Right lobe of liver (tissue), 6 donors: ENCODE measurements at places on chromosomes 1 and 21.

- DNase-seq: no peak
Observed at GRCh38 chr1:119008483-119009311, 20.6 kb upstream of the TBX15 start.

DNA sequence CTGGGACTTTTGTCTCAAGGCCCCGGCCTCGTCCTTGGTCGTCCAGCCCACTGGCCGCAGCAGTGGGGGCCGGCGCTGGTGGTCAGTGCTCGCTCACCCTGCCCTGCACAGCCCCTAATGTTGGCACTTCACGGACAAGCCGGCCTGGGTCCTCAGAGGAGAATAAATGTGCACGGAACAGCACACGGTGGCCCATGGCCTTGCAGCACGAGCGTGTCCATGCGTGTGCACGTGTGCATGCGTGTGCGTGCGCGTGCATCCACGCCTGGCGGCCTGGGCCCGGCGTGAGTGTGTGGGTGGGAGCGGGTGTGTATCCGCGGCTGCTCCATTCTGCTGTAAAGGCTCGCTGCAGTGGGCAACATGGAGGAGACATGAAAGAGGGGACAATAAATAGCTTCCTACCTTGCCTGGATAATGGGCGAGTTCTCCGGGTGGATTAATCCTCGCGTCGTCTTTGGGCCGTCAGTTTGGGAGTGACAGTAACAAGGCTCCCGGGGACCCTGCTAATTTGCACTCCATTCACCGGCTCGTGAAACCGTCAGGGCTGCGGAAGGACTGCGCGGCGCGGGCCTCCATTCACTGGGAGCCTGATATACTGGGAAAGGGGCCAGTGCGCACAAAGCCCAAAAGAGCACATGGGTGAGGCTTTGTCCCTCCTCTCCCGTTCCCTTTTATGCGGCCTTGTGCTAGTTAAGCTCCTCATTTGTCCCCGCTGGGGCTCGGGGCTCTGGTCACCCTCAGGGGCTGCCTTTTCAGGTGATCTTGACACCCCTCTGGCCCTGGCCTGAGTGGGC lies 142.8 kb downstream of the PRDM16 start:
- no peak for DNase-seq

DNA sequence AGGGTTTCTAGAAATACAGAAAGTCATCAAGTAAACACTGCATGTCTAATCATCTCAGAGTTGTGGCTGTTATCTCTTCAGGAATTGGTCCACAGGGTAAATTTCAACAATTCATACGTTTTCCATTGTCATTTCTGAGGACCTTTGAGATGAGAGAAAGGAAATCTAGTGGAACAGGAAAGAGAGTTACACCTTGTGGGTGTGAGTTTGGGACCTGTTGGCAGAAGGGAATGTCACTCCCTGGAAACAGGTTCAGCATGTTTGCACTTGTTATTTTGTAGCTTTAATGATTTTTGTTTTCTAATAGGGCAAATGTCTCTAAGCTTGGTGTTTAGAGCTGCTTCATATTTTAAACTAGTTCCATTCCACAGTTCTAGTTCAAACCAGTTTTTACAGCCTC lies 5.6 kb downstream of the TMEM167B start:
- no peak for DNase-seq

- no peak for DNase-seq
Observed at GRCh38 chr1:227308367-227309336, 9.6 kb downstream of the CDC42BPA start.

GRCh38 chr1:163523375-163524029 lies 201.7 kb downstream of the NUF2 start:
- no peak for DNase-seq

GRCh38 chr1:207935166-207935583 lies 24.2 kb upstream of the CD34 start:
- DNase-seq: no peak

DNA sequence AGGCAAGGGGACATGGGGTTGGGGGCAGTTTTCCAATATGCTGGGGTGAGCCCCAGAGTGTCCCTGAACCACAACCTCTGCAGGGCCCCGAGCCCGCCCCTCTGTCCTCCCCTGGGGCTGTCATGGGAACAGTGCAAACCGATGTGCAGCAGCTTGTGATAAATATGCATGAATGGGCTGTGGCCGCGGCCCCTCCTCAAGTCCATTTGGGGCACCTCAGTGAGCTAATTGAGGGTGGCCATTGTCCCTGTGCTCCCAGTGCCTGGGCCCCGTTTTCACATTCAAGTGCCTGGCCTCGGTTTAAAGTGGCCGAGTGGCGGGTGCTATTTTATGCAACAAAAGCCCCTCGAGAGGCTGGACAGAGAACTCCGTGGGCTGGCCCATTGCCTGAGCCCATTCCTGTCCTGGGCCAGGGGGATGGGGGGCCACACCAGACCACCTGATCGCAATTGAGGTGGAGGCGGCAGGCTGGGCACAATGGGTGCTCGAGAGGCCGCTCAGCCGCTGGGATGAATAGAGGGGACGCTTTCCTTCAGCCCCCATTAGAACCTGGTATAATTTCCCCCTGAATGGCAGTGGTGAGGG lies 193.7 kb downstream of the FOXD2 start:
- no peak for DNase-seq

DNA sequence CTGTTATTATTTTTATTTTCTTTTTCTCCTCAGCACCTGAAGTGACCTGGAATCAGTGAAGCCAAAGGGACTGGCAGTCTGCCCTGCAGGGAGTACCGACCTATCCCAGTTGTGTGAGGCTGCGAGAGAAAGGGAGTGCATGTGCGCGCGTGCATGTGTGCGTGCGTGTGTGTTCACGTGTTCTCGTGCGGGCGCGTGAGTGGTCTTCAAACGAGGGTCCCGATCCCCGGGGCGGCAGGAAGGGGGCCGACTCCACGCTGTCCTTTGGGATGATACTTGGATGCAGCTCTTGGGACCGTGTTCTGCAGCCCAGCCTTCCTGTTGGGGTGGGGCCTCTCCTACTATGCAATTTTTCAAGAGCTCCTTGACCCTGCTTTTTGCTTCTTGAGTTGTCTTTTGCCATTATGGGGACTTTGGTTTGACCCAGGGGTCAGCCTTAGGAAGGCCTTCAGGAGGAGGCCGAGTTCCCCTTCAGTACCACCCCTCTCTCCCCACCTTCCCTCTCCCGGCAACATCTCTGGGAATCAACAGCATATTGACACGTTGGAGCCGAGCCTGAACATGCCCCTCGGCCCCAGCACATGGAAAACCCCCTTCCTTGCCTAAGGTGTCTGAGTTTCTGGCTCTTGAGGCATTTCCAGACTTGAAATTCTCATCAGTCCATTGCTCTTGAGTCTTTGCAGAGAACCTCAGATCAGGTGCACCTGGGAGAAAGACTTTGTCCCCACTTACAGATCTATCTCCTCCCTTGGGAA lies 123.3 kb downstream of the PRDM2 start:
- DNase-seq: no peak

- DNase-seq: no peak
Observed at GRCh38 chr1:177106614-177107365, 57.7 kb downstream of the ASTN1 start.

DNA sequence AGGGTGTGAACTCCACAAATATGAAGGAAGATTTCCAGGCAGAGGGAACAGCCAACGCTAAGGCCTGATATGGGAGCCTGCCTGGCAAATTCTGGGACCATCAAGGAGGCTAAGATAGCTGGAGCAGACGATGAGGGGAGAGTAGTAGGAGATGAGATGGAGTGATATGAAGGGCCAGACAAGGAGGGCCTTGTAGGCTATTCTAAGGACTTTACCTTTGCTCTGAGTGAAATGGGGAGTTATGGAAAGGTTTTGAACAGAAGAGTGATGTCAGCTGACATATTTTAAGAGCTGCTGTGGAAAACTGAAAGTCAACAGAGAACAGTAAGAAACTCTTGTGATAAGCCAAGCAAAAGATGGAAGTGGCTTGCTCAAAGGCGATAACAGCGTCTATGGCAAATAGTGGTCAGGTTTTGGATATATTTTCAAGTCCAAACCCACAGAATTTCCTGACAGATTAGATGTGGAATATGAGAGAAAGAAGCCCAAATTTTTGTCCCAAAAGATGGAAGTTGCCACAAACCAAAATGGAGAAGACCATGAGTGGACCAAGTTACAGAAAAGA lies 2.1 kb upstream of the TP53BP2 start:
- DNase-seq: no peak

- DNase-seq: no peak
Observed at GRCh38 chr1:8324176-8324810, 6.4 kb downstream of the SLC45A1 start.

DNA sequence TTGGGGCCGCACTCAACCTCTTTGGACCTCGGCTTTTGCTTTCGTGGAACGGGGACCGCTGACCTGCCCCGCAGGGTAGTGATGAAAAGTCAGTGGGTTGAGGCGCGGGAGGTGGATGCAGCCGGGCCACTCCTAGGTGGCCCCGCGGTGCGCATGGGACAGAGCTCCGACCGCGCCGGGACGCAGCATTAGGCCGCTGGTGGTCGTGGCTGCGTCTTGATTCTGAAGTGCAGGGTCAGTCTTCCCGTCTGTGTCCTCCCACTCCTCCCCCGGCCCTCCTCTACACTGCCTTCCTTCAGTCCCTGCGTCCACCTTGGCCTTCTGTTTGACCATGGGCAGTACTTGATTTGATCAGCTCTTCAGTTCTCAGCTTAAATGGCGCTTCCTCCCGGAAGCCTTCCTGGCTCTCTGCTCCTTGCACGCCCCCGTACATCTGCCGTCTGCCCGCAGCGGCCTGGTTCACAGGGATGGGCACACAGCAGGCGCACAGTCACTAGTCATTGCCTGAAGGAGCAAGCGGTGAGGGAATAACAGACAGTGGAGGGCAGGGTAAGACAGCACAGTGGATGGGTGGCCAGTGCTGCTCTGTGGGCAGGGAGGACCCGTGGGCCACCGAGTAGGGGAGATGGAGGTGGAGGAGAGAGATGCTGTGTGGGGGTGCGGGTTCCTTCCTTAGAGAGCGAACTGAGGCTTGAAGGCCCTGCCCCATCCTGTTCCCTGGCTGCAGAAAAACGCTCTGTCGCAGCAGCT lies 633 bp downstream of the THEMIS2 start:
- DNase-seq: no peak

DNA sequence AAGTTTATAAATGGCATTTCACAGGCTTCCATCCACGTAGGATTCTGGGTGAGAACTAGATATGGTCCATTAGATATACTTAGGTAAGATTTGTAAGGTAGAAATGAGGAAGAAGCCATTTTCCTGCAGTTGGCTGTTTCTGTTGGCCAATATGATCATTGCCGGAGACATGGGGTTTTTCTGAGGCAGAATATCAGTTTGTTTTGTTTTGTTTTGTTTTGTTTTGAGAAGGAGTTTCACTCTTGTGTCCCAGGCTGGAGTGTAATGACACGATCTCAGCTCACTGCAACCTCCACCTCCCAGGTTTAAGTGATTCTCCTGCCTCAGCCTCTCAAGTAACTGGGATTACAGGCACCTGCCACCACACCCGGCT lies 8.7 kb upstream of the EYA3 start:
- DNase-seq: no peak

- DNase-seq: peak; percentile 84
Observed at GRCh38 chr1:235079443-235080296, 49.0 kb downstream of the TOMM20 start.

- DNase-seq: no peak
Observed at GRCh38 chr1:246837418-246838117, 94.2 kb downstream of the AHCTF1 start.

DNA sequence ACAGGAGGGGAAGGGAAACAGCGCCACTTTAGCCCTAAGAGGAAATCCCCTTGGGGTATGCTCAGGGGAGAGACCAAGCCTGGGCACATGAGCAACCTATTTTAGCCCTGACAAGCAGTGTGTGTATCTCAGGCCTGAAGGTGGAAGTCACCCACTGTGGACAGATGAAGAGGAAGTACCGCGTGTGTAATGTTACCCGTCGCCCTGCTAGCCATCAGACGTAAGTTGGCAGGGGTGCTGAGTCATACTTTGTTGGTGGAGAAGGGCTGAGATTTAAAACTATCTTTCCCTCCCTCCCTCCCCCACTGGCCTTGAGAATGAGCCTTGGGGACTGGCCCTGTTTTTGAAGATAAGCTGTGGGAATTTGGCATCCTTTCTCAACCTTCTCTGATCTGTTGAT lies 11.2 kb downstream of the AGO1 start:
- DNase-seq: no peak
